Activated T-cell treated with anti-CD3 and anti-CD28 coated beads, Interleukin-2, amount 50 U/mL, for 4 hours (primary cell): ENCODE measurements at places on chromosomes 11 and 22.

DNA sequence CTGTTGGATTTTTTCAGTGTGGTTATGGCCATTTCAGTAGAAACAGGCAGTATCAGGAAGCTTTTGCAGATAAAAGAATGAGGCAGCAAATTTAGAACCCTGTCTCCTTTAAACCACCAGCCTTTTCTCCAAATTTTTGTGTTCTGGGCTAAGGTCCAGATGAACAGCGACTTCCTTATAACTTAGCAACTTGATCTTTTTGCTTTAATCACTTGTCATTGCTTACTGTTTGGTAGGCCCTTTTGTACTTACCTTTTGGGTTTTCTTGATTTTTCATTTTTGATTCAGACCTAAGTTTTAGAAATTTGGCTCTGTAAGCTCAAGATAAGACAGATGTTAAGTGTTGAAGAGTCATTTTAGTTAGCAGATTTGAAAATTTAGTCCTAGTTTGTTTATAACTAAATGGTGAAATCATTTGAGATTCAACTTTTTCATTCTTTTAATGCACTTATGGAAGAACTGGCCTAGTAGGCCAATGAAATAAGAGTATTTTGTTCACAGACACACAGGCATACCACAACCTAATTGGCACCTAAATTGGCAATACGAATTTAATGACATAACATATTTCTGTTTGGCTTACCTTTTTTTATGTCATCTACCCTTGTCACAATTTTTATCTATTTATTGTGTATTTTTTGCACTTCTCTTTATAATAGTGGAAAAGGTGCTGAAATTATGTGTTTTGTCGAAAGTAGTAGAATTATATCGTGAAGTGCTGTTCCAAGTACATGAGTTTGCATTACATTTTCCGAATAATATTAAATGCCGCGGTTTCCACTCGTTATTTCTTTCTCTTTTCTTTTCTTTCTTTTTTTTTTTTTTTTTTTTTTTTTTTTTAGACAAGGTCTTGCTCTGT is 2.1 kb downstream of the RTN3 start:
- DNase-seq = no peak

- DNase-seq = no peak
Observed at GRCh38 chr11:124608147-124608546, 3.1 kb upstream of the PANX3 start.

DNA sequence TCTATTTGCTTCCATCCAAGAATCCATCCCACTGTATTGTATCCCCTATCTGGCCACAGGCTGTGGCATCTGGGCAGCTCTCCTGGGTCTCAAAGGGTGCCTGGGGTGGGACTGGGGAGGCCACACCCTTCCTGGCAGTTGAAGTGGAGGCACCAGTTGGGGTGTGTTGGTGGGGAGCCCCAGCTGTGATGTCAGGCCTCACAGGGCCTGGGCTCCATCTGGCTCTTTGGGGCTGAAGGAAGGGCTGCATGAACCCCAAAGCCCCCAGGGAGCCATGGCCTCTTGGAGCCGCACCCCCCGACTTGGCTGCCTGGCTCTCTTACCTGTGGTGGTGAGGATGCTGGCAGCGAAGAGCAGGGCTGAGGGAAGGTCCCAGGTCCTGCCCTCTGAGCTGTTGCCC is 469 bp downstream of the KCNK7 start:
- DNase-seq = no peak

- no peak for DNase-seq
Observed at GRCh38 chr22:20175597-20175900, 24.7 kb upstream of the CCDC188 start.

DNA sequence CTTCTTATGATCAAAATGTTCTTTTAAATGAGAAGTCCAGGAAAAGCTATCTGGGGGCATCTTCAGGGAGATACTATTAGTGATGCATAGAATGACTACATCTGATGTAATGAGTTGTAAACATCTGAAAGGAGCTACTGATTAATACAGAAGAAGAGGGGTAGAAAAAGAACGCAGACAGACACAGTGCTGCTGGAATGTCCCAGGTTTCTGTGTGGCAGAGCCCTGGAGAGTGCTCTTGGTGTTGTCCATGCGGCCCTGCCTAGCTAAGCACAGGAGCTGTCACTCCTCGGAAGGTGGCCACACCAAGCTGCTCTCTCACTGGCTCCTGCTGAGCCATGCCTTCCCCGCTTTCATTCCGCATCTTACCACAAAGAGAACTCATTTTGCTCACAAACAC is 768.8 kb downstream of the OPCML start:
- DNase-seq = no peak

DNA sequence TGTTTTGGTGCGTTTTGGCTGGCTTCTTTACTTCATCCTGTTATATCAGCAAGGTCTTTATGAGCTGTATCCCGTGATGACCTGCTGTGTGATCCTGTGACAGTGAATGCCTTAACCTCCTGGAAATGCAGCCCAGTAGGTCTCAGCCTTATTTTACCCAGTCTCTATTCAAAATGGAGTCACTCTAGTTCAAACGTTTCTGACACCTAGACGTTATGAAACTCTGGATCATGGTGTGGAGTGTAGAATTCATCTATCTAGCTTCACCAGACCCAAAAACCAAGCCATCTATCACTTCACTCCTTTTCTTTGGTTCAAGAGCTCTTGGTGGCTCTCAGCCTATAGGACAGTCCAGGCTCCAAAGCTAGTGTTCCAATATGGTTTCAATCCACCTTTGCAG is 28.2 kb upstream of the ZDHHC13 start:
- no peak for DNase-seq

GRCh38 chr11:69089258-69089657 is 40.5 kb downstream of the TPCN2 start:
- no peak for DNase-seq

GRCh38 chr11:82529936-82530335 is 203.7 kb downstream of the FAM181B start:
- no peak for DNase-seq

GRCh38 chr22:45832180-45832579 is 144.8 kb downstream of the WNT7B start:
- no peak for DNase-seq

DNA sequence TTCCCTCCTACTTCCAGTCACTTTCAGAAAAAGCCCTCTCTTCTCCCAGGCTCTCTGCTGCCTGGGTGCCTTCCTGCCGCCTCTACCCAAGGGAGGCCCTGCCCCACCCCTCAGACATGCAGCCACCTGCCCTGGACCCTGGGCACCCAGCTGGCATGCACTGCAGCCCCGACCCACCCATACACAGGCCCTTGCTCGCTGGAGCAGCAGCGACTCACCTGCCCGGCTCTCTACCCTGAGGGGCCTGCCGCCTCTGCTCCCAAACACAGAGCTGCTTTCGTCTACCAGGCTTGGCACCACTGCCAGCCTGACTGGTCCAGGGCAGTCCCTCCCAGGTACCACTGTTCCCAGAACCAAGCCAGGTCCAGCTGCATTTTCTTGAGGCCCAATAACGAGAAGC is 1.2 kb upstream of the TSSK2 start:
- DNase-seq = no peak
